Activated CD4-positive, alpha-beta T cell treated with anti-CD3 and anti-CD28 coated beads for 1 hour (primary cell): ENCODE measurements at places on chromosomes 6 and 20.
A peak's percentile ranks its signal among the peaks of the same experiment; 100 is the strongest.

DNA sequence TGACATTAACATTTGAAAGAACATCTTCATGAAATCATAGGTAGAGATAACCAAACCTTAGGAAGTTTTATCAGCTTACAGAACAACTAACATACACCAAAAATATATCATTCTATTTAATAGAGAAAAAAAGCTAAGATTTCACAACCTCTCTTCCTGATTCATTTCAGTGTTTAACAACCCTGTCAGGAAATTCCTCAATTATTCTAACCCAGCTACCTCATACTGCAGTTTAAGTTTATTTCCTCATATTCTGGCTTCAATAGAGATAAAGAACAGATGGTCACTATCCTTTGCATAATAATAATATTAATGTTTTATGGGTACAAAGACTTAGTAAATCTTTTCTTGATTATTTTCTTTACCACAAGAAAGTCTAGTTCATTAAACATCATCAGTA is 112.9 kb upstream of the HSF2 start:
- DNase-seq: no peak

DNA sequence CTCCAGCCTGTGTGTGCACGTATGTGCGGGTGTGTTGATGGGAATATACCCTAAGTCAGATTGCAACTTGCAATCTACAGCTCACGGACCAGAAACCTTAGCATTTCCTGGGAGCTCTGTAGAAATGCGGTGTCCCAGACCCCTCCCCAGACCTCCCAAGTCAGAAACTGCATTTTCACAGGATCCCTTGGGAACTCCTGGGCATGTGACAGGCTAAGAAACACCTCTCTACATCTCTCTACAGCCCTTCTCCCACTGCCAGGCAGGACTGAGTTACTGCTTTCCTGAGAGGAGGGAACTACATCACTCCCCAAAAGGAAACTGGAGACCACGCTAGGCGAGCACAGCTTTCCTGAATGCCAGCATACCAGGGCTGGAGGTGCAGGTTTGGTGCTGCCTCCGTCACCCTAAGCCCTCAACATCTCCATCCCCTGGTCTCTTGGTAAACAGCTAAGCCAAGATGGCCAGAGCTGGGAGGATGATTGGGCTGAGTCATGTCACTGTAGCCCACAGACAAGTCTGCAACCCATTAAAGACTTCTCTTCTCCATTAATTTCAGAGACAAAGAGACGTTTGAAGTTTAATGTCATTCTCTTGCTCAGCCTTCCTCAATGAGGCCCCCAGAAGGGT is 194.4 kb downstream of the BMP7 start:
- DNase-seq: no peak

- DNase-seq: no peak
Measured at GRCh38 chr6:166253281-166253681, 54.9 kb downstream of the PRR18 start.

GRCh38 chr6:45075246-45075645 is 252.9 kb upstream of the RUNX2 start:
- no peak for DNase-seq

- no peak for DNase-seq
Measured at GRCh38 chr6:162710936-162711335, 16.6 kb downstream of the PRKN start.

GRCh38 chr6:86459978-86460377 is 477.4 kb upstream of the HTR1E start:
- DNase-seq: no peak

GRCh38 chr6:75296811-75297779 is 12.5 kb upstream of the TMEM30A start:
- DNase-seq: no peak

- no peak for DNase-seq
Measured at GRCh38 chr6:156146891-156147290, 630.3 kb upstream of the ARID1B start.

GRCh38 chr20:41457173-41457857 is 90.7 kb upstream of the EMILIN3 start:
- no peak for DNase-seq

DNA sequence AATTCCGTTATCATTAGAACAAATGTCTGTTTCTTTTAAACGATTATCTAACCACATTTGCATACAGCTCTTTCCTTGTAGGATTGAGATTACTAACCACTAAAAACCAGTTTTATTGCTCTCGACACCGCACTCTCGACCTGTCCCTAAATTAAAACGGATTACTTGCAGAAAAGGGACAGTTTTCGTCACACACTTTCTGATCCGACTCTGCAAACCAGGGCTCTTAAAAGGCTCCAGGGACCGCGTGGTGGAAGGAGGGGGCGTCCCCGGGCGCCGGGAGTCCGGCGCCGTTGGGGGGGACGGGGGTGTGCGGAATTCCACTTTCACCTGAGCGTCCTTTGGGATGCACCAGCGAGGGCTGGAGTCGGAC is 731 bp downstream of the MAK start:
- DNase-seq: no peak

GRCh38 chr6:81476881-81477280 is 275.6 kb downstream of the TENT5A start:
- DNase-seq: no peak

GRCh38 chr20:10200330-10200729 is 18.3 kb upstream of the SNAP25 start:
- DNase-seq: no peak

- DNase-seq: no peak
Measured at GRCh38 chr20:19495905-19496703, 262.0 kb upstream of the RIN2 start.

GRCh38 chr6:125486881-125487280 is 185.1 kb upstream of the HDDC2 start:
- no peak for DNase-seq

DNA sequence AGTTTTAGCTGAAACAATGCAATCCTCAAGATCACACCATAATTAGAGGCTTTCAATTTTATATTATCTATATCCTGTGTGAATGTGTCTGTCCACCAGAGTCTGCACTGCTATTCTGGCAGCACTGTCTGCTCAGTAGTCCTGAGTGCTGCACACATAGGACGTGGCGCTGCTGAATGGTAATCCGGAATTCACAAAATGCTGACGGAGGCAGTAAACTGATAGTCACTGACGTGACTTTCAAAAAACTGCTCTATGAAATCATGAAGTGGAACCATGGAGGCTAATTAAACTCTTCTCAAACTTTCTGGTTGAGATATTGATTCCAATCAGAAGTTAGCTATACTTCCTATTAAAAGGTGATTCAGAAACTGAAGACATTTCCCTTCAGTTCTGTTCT is 190.8 kb upstream of the NOX3 start:
- no peak for DNase-seq

- DNase-seq: no peak
Measured at GRCh38 chr6:140623498-140623897, 1249.0 kb upstream of the CITED2 start.

DNA sequence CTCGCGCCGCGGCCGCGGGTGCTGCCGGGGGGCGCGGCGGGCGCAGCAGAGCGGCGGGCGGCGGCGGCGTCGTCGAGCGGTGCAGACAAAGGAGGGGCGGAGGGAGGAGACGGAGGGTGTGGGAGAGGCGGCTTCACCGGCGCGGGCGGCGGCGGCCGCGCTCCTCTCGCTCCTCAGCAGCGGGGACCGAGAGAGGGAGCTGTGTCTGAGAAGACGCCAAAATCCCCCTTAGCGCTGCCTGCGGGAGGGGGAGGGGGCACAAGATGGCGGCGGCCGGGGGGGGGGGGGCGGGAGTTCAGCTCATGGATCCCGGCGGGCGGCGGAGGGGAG is 296 bp downstream of the ADNP start:
- DNase-seq: no peak

DNA sequence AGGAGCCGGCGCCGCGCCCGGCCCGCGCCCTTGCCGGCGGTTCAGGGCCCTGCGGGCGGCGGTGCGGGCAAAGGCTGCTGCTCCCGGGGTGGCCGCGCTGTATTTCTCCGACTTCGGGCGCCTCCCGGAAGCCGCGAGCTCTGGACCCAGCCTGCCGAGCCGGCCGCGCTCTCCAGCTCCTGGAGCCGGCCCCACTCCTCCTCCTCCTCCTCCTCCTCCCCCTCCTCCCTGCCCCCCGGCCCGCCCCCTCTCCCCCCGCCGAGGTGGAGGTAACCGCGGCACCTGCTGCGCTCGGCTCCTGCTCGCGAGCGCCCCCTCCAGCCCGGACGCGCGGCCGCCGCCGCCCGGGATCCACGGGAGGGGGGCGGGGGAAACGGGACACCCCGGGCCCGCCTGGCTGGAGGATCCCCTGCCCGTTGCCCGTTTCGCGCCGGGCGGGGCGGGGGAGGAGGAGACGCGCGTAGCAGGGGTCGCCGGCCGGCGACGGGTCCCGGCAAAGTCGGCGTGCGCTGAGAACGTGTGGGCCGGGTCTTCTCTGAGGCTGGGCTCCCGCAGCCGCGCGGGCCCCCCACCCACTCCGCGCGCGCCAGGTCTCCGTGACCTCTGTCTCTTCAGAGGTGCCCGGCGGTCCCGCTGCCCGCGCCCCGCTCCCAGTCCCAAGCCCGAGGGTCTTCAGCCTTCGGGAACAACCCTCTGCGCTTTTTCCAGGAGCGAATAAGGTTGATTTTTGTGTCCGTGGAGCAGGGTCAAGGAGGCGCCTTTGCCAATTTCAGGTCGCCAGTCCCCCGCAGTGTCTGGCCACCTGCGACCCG is at the start of gene SLC22A23:
SLC22A23 (minus strand) TSS at position 153 of the 812 bp plus-strand sequence. CDS start 491 bp downstream, outside the sequence.
- peak; percentile 65 for DNase-seq

- DNase-seq: no peak
Measured at GRCh38 chr6:146040360-146040759, 11.5 kb downstream of the GRM1 start.

GRCh38 chr6:132322398-132322797 is 78.9 kb downstream of the MOXD1 start:
- no peak for DNase-seq

DNA sequence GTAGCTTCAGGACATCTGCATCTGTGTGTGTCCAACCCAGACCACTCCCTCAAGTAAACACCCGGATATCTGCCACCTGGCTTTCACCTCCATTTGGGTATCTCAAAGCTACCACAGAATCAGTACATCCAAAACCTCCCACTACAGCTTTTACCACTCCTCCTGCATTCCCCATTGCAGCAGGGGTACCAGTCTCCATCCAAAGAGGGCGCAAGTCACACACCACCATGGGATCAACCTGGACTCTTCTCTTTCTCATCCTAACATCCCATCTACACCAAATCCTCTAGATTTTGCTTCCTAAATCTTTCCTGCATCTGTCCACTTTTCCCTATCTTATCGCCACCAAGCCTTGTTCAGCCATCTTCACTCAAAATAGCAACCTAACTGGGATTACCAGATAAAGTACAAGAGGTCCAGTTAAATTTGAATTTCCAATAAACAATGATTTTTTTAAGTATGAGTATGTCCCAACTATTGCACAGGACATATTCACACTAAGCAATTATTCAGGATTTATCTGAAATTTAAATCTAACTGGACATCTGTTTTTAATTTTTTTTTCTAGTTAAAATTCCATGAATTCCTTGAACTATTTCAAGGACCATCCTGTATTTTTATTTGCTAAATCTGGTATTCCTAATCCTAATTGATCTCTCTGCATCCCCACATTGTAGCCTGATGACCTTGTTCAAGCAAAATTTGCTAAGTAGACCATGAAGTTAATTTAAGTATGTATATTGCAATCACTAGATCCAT is 164.3 kb upstream of the MLN start:
- DNase-seq: no peak

DNA sequence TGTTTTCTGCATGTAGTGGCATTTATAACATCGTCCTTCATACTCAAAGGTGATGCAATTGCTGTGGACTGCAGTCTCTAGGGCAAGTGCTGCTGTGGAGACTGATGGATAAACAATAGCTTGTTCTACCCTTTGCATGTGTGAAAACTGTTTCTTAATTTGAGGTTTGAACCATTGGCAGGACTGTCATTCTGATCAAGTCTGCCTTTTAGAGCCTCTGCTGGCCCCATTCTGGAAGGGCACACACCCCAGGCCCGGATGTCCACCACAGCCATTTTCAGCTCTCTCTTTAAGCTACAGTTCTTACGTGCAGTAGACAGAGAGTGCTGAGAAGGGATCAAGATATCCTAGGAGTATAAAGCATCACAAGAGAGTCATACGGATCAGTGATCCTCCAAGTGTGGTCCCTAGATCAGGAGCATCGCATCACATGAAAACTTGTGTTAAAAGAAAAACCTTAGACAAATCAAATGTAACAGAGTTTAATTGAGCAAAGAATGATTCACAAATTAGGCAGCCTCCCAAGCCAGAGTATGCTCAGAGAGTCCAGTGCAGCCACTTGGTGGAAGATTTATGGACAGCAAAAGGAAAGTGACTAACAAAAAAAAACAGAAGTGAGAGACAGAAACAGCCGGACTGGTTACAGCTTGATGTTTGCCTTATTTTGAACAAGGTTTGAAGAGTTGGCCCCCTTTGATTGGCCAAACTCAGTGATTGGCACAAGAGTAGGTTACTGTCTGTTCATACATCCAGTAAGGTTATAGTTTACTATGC is 52.0 kb downstream of the FRK start:
- no peak for DNase-seq

DNA sequence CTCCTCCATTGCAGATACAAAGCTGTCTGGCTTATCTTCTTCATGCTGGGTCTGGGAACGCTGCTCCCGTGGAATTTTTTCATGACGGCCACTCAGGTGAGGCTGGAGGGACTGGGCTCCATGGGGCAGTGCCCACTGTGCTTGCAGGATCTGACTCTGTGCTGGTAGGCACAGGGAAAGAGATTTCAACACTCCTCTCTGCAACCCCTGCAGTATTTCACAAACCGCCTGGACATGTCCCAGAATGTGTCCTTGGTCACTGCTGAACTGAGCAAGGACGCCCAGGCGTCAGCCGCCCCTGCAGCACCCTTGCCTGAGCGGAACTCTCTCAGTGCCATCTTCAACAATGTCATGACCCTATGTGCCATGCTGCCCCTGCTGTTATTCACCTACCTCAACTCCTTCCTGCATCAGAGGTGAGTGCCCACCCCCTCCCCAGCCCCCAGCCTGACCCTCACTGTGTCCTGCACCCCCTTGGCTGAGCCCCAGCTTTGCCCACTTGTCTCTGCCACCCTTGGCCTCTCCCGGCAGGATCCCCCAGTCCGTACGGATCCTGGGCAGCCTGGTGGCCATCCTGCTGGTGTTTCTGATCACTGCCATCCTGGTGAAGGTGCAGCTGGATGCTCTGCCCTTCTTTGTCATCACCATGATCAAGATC is 6.1 kb downstream of the SLC29A1 start:
- no peak for DNase-seq

GRCh38 chr6:40798069-40798770 is 211.1 kb upstream of the LRFN2 start:
- no peak for DNase-seq

GRCh38 chr6:111691345-111692225 is 85.9 kb upstream of the TRAF3IP2 start:
- DNase-seq: no peak

- no peak for DNase-seq
Measured at GRCh38 chr6:4803343-4803744, 27.1 kb downstream of the CDYL start.

DNA sequence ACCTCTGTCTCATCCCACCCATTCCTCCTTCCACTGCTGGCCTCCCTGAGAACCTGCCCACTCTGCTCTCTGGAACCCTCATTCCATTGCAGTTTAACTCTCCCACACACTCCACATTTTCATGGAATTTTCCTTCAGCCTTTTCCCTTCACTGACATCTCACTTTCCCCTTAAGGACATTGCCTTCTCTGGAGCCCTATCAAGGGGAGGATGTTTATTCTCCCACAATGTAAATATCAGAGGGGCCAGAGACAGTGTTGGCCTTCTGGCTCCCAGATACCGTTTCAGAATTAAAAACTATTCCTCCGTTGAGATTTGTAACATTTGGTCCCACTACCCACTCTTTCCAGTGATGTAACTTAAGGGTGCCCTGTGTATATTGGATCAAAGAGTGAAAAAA is 199.5 kb upstream of the KCNK16 start:
- DNase-seq: no peak
